ENCODE measurements at places on chromosomes 11 and 22.

DNA sequence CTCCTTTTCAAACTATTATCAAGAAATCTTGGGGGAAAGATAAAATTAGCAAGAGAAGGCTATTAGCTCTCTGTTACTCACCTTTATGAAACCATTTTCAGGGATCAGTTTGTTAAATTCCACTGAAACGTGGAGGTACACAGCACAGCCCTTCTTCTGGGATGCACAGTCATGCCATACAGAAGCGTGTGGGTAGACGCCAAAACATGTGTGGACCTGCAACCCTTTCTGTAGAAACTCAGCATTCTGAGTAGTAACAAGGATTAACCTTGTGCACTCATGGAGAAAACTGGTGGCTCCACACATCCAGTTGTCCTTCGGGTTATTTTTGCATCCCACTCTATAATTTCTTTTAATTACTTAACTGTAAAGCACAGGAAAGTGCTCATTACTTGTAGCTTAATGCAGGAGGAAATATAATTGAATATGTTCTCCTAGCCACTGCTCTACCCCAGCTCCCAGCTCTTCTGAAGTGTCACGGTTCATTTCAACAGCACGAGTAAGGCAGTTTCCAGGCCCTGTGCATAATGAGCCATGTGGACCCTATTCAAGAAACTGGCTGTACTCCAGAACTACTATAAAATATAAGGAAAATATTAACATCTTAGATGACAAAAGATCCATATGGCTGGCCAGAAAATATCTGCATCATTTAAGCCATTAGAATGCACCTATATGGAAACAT is 26.1 kb downstream of the BDNF start:
- DNase-seq = no peak

GRCh38 chr11:12657981-12658380 is 16.2 kb upstream of the TEAD1 start:
- no peak for DNase-seq

GRCh38 chr11:12827929-12828812 is 153.9 kb downstream of the TEAD1 start:
- peak; percentile 65 for DNase-seq

DNA sequence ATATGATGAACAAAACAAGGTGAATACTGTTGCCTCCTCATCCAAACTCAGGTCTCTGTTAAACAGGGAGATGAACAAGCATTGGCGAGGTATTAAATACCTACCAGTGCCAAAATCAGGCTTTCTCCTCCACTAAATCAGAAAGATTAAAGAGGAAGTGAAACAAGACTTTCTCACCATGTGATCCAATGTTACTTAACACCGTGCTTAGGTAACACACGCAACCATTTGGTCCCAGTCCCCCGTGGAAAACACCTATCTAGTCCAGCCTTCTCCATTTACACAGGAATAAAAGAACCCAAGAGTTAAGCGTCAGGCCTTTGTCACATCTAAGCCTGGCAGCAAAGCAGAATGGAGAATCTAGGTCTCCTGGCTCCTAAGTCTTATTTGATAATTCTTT is 34.5 kb downstream of the TENM4 start:
- DNase-seq = no peak

DNA sequence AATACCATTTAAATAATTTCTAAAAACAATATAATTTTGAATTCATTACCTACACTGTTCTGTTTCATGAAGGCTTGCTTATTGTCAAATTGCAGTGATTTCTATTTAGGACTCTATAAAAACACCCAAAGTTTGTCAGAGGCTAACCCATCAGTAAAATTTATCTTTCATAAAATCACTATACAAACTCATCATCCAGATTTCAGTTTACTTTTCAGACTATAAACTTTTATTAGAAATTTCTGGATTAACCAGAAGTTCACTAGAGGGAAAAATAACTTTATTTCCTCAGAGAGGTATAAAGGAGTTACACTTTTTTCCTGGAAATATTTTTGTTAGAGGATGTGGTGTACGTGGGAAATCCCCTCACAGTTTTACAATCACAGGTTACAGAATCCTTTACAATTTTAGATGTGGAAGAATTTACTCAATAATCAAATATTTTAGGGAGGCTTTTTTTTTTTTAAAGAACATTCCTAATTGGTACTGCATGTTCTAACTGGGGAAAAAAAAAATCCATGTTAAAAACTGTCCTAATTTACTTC is 176.7 kb downstream of the SWAP70 start:
- no peak for DNase-seq

GRCh38 chr22:36445158-36445668 is 36.2 kb downstream of the TXN2 start:
- DNase-seq = peak; percentile 87

- DNase-seq = no peak
These were observed 398 bp upstream of the FAM89B start for GRCh38 chr11:65571940-65572339.

- DNase-seq = no peak
These were observed 1.5 kb downstream of the TNNT3 start for GRCh38 chr11:1920909-1921573.

DNA sequence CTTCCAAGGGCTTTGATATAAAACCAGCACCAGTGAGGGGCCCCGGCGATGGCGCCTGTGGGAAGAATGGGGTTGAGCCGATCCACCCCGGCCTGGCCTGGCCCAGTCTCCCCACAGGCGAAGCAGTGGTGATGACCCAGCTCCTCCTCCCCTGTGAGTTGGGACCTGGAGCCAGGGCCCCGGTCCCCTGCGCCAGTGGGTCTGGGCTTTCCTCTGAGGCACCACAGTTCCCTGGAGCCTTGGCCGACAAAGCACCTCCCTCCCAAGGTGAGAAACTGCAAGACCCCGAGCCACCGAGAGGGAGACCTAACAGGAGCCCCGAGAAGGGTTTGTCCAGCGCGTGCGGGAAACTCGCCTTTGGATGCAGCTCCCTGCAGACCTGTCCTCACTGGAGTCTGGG is 942.9 kb downstream of the BRD1 start:
- DNase-seq = no peak

DNA sequence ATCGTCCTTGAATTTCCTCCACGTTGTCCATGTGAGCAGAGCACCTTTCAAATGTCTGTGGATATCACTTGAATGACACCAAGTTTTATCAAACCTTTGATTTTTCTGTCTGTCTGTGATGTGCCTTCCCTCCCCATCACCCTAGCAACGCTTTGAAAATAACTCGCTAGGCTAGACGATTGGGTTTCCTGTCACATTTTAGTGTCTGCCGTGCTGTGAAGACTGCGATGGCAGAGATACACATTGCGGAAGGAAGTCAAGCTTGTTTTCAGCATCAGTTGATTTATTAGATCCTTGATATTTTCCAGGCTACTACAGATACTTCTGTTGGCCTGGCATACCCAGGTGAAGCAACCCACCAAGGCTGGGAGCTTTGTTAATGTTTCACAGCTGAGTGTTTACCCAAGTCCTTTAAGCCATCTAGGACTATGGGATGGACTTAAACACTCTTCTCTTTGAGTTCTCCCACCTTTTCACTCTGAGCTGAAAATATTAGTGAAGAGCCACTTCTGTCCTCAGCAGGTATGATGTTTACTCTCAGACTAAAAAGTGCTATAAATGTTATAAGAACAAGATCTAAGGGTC is 93.6 kb upstream of the CD44 start:
- no peak for DNase-seq

GRCh38 chr22:18152519-18152918 is 2.5 kb downstream of the USP18 start:
- DNase-seq = no peak

- peak; percentile 22 for DNase-seq
These were observed 176.1 kb upstream of the NCAM1 start for GRCh38 chr11:112785149-112785548.

- no peak for DNase-seq
These were observed 101.8 kb upstream of the SORL1-AS1 start for GRCh38 chr11:121554552-121554951.

DNA sequence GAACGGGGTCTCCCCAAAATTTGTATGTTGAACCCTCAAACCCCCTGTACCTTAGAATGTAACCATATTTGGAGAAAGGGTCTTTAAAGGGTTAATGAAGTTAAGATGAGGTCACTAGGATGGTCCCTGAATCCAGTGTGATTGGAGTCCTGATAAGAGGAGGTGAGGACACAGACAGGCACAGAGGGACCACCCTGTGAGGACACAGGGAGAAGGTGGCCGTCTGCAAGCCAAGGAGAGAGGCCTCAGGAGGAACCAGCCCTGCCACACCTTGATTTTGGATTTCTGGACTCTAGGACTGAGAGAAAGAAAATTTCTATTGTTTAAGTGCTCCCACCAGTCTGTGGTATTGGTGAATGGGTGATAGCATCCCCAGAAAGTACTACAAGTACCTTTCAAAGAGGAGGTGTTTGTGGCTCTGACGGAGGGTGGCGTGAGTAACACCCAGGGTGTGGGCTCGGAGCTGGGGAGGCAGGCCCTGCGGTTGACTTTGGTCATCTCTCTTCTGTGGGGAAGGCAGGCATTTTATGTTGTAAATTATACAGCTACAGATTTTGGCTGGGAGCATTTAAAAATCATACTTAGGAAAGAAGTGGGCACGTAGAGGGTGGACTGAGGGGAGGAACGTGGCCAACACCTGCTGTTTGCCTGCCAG is 13.8 kb downstream of the MRGPRF start:
- DNase-seq = no peak

GRCh38 chr11:28505232-28505631 is 397.0 kb downstream of the METTL15 start:
- no peak for DNase-seq

DNA sequence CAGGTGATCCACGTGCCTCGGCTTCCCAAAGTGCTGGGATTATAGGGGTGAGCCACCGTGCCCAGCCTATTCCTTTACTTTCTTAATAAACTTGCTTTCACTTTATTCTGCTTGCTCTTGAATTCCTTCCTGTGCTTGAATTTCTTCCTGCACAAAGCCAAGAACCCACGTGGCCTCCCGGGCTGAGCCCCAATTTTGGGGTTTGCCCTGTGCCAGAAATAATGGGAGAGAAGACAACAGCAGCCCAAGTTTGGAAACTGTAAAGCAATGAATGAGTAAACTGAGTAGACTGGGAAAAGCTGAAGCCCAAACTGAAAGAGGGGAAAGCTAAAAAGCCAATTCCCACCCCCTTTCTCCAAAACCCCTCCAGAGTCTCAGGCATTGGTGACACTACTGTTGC is 136.4 kb downstream of the NECTIN1 start:
- no peak for DNase-seq

DNA sequence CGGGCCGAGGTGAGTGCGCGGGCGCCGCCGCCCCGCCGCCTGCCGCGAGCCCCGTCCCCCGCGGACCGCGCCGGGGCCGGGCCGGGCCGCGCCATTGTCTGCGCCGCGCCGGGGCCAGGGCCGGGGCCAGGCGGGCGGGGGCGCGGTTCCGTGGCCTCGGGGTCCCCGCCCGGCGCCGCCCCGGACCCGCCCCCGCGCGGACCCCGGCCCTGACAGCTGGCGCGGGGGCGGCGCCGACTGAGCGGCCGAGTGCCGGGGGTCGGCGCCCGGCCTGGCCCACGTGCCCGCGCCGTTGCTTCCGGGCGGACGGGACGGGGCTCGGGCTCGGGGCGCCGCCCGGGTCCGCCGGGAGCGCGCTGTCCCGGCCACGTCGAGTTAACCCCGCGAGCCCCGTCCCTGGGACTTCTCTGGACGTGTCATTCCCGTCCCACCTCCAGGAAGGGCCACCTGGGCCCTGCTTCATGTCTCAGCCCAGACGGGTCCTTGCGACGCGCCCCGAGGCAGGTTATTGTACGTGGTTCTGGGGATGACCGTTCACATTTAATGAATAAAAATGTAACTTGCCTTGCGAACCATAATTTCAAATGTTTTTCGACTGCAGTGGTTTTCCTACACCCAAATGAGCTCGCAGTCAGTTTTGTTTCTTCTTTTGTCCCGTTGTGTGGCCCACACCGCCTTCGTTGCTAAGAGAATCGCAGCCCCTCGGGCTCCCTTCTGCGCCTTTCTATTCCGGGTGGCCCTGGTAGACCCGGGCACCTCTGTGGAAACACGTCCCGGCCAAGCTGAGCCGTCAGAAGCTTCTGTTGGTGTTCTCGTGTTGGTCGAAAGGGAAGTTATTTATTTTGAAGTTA is 562 bp downstream of the ZBED4 start:
- DNase-seq = no peak

DNA sequence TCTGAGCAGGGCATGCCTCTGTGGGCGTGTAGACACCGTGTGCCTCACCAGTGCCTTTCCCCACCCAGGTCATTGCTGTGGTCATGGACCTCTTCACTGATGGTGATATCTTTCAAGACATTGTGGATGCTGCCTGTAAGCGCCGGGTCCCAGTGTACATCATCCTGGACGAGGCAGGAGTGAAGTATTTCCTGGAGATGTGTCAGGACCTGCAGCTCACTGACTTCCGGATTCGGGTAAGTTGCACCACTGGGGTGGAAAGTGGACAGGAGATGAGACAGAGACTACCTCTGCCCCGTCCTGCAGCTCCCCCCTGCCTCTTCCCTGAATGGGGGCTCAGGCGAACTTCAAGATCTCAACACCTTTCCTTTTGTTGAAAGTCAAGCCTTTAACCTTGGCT is 24.3 kb downstream of the FAM83F start:
- no peak for DNase-seq
